ENCODE measurements at places on chromosomes 16 and 17. TPM values are rescaled to one million over a fixed set of nuclear protein-coding genes. Genes with fewer than 3 reads are reported as not detected.
A peak's percentile ranks its signal among the peaks of the same experiment; 100 is the strongest.

DNA sequence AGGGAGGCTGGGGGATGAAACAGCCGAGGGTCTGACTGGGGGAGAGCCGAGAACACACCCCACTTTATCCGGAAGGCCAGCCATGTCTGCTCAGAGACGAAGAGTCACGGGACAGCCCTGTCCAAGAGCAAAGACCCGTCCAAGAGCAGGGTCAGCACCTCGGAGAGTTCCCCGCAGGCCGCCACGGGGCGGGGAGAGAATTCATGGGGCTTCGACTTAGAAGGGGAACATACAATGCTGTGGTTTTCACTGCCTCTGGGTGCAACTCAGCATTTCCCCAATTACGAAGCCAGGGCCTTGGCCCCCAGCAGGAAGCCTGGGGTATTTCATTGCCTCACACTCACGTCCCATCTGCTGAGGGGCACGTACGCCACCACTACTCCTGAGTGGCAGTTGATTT is 59.3 kb downstream of the JPH3 start:
- no peak for DNase-seq

- DNase-seq: peak; percentile 48
Measured at GRCh38 chr17:50661795-50662391, 27.2 kb downstream of the ABCC3 start.

DNA sequence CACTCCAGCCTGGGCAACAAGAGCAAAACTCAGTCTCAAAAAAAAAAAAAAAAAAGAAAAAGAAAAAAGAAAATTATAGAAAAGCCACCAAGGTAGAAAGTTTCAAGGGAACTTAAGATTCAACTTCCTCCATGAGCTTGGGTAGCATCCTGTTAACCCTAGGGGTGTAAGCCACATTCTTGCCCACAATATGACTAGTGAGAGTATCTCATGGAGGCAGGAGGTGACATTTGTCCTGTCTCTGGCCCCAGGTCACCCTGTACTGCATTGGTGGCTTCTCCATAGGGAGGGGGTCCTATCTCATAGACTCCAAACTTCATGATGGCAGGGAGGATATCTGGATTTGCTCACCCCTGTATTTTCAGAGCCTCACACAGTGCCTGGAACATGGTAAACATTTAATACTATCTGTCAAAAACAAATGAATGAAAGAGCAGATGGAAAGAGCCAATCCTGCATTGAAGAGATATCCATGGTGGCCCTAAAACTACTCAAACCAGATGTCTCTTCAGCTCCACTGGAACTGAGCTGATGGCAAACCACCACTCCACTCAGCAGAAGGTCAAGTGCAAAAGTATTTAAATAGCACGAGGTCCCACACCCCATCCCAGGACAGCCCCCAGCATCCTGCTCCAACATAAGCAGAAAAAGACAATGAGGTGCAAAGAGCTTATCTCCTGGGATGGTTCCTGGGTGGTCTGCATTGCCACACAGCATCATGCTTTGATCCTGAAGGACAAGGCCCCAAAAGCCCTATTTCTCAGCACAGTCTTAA is 50.3 kb downstream of the EMP2 start:
- no peak for DNase-seq

TERB1 gene
- not detected for polyA plus RNA-seq

CCL7 gene
- polyA plus RNA-seq: not detected

DNA sequence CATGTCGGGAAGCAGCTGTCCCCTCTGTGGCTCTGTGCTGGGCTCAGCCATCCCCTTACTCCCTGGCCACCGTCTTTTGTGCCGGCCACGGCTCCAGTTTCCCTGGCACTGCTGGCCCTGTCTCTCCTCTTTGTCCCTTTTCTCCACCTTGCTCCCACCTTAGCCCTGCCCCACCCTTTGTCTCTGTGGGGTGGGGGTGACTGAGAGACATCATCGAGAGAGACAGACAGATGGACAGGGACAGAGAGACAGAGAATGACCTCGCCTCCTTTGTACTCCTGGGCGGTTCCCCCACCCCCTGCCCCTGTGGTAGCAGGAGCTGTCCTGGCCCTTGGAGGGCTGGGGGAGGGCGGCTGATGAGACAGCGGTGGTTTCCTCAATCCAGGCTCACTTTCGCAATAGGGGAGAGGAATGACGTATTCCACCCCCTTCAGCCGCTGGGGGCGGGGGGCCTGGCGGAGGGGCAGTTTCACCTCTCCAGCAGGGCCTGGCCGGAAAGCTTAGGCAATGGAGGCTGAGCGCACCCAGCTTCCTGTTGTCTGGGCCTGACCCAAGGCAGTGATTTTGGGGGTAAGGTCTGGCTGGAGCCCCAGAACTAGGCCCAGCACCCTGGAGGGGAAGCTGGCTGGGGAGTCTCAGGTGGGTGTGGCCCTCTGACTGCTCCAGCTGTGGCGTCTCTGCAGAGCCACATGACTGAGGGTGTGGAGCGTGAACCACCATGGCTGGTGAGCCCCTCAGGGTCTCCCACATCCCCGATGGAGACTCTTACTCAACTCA is 7.3 kb downstream of the FMNL1 start:
- DNase-seq: peak; percentile 56

HBA1 gene
- 2.6 TPM for polyA plus RNA-seq

CFAP52 gene
- not detected for polyA plus RNA-seq

DNA sequence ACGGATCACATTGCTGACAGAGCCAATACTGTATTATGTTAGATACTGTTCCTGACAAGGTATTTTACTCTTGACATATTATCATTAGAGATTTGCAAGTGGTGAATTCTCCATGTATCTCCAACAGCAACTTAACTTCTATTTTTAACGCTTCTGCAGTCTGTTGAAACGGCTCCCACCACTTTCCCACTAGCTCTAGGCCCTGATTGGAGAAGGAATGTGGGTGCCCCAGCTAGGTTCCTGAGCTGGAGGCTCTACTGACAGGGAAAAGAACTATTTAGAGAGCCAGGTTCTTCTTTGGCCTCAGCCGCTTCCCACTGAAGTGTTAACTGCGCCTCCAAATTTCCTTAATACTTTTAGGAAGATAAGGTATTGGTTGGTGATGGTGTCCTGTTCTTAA is 191.8 kb downstream of the RBFOX1 start:
- DNase-seq: no peak

- no peak for DNase-seq
Measured at GRCh38 chr16:58044266-58045019, 18.9 kb downstream of the MMP15 start.

TAOK2 gene
- 19.6 TPM for polyA plus RNA-seq

GRAP gene
- 7.0 TPM for polyA plus RNA-seq

UTS2R gene
- polyA plus RNA-seq: not detected

DNA sequence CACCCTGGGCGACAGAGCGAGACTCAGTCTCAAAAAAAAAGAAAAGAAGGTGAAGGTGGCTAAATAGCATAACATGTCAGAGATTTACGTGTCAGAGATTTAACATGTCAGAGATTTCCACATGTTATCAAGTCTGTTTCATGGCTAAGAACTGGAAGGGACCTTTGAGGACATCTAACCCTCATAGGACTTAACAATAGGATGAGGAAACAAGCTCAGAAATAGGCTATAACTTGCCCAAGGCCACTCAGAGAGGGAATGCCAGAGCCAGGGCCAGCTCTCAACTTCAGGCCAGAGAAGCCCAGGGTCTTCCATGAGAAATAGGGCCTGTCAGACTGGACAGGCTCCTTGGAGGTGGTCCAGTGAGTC is 26.8 kb upstream of the ZNF629 start:
- DNase-seq: no peak

GRCh38 chr17:40317345-40317873 is 8.4 kb downstream of the RARA start:
- DNase-seq: peak; percentile 72

GRCh38 chr16:89363621-89364393 is 126.6 kb downstream of the ANKRD11 start:
- DNase-seq: peak; percentile 67

GRCh38 chr16:67549240-67549639 is 13.1 kb upstream of the CTCF start:
- DNase-seq: no peak

CPNE7 gene
- 1.5 TPM for polyA plus RNA-seq

DNA sequence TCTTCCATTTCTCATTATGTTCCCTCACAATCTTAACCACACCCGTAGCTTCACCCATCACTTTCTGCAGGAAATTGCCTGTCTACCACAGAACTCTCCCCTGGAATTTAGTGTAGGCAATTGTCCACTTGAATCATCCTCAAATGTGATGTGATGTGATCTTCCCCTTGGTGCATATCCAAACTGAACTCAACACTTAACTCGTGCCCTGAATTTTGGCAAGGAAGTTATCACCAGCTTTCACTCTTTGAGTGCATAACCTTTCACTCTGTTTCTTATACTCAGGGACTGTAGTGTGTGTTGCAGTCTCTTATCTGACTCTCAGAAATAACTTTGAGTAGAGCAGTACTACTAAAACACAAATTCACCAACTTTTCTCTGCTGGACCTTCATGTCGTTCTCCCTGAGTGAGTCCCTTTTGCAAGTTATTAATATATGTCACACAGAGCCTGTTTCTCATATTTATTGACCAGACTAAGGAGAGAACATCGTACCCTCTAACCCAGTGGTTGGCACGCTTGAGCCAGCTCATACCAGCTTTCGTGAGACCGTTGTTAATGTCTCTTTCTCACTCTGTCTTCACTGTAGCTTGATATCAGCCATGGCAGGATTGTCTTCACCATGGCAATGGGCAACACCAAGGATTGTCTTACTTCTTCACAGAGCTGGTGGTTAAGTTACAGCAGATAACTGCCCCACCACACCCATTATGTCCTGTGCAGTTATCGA is 558.9 kb upstream of the HSBP1 start:
- no peak for DNase-seq

SUPT6H gene
- 21.4 TPM for polyA plus RNA-seq

- DNase-seq: no peak
Measured at GRCh38 chr16:47943235-47943634, 212.6 kb downstream of the ABCC12 start.

GRCh38 chr16:56466344-56466743 is 15.0 kb downstream of the OGFOD1 start:
- no peak for DNase-seq

DNA sequence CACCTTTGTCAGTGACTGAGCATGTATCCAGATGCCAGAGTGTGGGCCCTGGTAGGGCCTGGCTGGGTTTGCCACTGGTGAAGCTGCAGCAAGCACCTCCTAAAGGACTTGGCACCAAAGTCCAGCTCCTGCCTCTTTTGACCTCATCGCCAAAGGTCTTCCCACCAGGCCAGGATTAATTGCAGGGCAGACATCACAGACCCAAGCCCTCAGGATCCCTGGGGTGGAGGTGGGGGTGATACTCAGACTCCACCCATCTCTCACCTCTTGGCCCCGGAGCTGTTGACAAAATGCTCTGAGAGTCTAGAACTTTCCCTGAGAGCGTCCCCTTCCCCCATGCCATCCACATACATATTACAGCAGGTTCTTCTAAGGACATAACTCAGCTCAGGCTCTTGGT is 4.6 kb downstream of the WNT3 start:
- DNase-seq: no peak

GRCh38 chr17:40176754-40177110 is 538 bp upstream of the RAPGEFL1 start:
- DNase-seq: no peak

- no peak for DNase-seq
Measured at GRCh38 chr16:73864868-73865267, 431.7 kb upstream of the PSMD7 start.

DNA sequence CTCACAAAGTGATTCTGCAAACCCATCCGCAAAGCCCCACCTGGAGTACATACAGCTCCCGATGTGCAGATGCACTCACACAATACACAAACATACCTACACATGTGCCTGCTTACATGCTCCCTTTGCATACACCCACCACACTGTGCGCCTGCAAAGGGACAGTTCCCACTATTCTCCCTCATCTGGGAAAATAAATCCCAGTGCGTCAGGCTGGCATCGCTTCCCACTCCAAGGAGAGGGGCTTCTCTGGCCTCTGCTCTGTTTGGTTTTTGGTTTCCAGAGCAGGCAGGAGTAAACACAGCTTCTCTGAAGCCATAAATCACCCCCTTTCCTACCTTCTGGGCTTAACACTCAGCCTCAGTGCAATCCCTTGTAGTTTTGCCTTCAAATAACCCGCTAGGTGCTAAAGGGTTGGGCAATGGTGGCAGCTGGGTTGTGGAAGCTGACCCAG is 14.7 kb downstream of the HOXB4 start:
- no peak for DNase-seq

SPN gene
- polyA plus RNA-seq: 1.0 TPM

MYH3 gene
- 2.5 TPM for polyA plus RNA-seq

- peak; percentile 90 for DNase-seq
Measured at GRCh38 chr17:7838090-7839075, 4.4 kb downstream of the KDM6B start.

DNA sequence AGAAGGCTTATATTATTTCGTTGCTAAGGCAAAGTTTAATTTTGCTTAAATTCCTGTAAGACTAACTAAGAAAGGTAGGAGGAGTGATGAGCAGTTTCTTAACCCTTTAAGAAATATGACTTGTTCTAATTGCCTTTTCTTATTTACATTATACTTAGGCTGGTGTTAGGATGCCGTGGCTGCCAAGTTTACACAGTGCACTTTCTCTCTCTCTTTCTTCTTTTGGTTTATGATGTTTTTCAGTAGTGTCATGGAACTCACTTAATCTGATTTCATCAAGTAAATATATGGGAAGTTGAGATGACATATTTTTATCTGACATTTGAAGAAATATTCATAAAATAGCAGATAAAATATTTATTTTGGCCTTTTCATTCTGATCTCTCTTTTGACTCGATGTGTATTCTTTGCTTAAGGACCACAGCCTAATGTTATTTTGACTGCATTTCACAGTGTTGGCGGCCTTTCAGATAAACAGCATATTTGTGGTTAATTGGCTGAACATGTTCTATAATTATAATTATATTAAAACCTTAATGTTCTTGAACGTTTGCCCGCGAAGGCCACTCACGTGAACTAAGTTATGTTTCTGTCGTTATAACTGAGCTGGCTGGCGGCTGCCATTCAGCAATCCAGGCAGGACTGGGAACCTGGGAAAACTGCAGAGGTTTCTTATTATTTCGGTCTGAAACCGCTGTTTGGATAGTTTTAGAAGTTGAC is 191.6 kb downstream of the WWOX start:
- DNase-seq: no peak

- no peak for DNase-seq
Measured at GRCh38 chr16:67157892-67158635, 1.6 kb downstream of the TRADD start.

GRCh38 chr16:68590201-68590994 is 51.3 kb downstream of the ZFP90 start:
- DNase-seq: peak; percentile 84

CSHL1 gene
- not detected for polyA plus RNA-seq

DNA sequence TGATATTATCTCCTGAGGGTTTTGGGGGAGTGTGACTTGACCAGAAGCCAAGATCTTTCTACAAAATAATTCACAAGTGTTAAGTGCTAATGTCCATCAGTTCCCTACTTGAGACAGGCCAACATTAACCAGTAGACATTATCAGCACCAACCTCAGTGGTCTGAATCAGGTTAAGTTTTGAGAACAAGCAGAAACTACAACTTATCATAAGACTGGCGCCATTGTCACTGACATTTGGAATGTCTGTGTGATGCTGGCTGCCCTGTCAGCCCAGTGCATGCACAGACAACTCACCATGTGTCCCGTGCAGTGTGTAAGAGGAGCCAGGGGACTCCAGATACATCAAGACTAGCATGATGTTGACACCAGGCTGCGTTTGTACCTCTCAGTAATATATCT is 76.8 kb downstream of the CCDC182 start:
- peak; percentile 2 for DNase-seq

- DNase-seq: no peak
Measured at GRCh38 chr17:4509401-4509800, 10.7 kb downstream of the SPNS2 start.
